Glutamatergic neuron (in vitro differentiated cells): ENCODE measurements at places on chromosomes 11 and 22. TPM values are rescaled to one million over a fixed set of nuclear protein-coding genes. Genes with fewer than 3 reads are reported as not detected.
A peak's percentile ranks its signal among the peaks of the same experiment; 100 is the strongest.

GRCh38 chr22:31942091-31942490, 2.2 kb upstream of the YWHAH start:
- DNase-seq = no peak
- no peak overlapping the region for H3K4me3 ChIP-seq
- peaks cover under 1% of the 10 kb centered on the region for H3K4me1 ChIP-seq
- peaks cover 5% of the 10 kb centered on the region for H3K27me3 ChIP-seq

GRCh38 chr11:24636291-24636629, 139.4 kb downstream of the LUZP2 start:
- H3K36me3 ChIP-seq = no peaks in the 10 kb centered on the region
- peaks cover 4% of the 10 kb centered on the region for H3K27me3 ChIP-seq
- no peak overlapping the region for H3K27ac ChIP-seq
- no peak overlapping the region for H3K4me3 ChIP-seq

Gene DRD4
- 2.9 TPM for total RNA-seq

GRCh38 chr22:36541831-36542411, 13.0 kb upstream of the EIF3D start:
- H3K36me3 ChIP-seq = no peaks in the 10 kb centered on the region
- DNase-seq = no peak
- peaks cover 3% of the 10 kb centered on the region for H3K27me3 ChIP-seq
- H3K4me3 ChIP-seq = no peak overlapping the region

DNA sequence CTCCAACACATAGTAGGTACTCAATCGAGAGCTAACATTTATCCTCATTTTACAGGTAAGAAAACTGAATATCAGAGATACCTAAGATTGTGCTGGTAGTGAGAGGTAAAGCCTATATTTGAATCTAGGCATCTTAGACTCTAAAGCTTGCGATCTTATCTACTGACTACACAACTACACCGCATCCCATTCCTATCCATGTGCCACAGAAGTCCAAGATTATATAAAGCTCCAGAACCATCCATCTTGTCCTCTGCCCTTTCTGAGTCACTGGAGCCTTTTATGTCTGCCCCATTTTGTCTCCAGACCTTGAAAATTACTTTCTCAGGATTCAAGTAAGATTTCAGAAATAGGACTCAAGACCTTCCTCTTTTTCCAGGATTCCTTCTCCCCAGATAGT, 84.4 kb downstream of the OR5AK2 start:
- no peak overlapping the region for H3K27ac ChIP-seq
- DNase-seq = no peak
- H3K36me3 ChIP-seq = no peaks in the 10 kb centered on the region
- no peak overlapping the region for H3K4me3 ChIP-seq
- no peaks in the 10 kb centered on the region for H3K4me1 ChIP-seq

Gene RAG2
- not detected for total RNA-seq

- DNase-seq = no peak
- H3K4me1 ChIP-seq = peaks cover 4% of the 10 kb centered on the region
- peak overlapping the region; percentile 64 for H3K27ac ChIP-seq
Observed at GRCh38 chr22:17250380-17251082, 31.3 kb upstream of the ADA2 start.

GRCh38 chr11:69601011-69601975, 39.7 kb upstream of the CCND1 start:
- no peaks in the 10 kb centered on the region for H3K36me3 ChIP-seq
- peaks cover 2% of the 10 kb centered on the region for H3K27me3 ChIP-seq
- no peak overlapping the region for H3K4me3 ChIP-seq
- H3K27ac ChIP-seq = no peak overlapping the region
- H3K4me1 ChIP-seq = peaks cover 14% of the 10 kb centered on the region

DNA sequence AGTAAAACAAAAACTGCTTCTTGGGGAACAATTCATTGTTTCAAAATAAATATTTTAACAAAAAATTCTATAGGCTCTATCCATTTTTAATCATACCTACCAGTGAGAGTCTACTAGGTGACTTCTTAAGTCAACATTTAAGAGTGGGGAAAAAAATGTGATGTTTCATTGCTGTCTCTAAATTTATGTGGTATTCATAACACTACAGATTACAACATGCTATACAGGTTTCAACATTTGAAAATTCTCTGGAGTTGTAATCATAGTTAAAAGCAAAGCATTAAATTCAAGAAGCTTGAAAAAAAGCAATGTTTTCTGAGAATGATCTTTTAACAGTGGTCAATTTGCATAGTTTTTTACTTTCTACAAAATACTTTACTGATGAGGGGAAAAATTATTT, 18.3 kb downstream of the SBF2 start:
- H3K27me3 ChIP-seq = no peaks in the 10 kb centered on the region
- H3K4me1 ChIP-seq = peaks cover 1% of the 10 kb centered on the region
- H3K27ac ChIP-seq = no peak overlapping the region
- no peak overlapping the region for H3K4me3 ChIP-seq
- no peak for DNase-seq
- H3K36me3 ChIP-seq = no peaks in the 10 kb centered on the region

- H3K27ac ChIP-seq = no peak overlapping the region
- DNase-seq = no peak
- H3K4me1 ChIP-seq = no peaks in the 10 kb centered on the region
- H3K4me3 ChIP-seq = no peak overlapping the region
- no peaks in the 10 kb centered on the region for H3K36me3 ChIP-seq
Observed at GRCh38 chr11:71169313-71169712, 83.1 kb downstream of the SHANK2 start.

DNA sequence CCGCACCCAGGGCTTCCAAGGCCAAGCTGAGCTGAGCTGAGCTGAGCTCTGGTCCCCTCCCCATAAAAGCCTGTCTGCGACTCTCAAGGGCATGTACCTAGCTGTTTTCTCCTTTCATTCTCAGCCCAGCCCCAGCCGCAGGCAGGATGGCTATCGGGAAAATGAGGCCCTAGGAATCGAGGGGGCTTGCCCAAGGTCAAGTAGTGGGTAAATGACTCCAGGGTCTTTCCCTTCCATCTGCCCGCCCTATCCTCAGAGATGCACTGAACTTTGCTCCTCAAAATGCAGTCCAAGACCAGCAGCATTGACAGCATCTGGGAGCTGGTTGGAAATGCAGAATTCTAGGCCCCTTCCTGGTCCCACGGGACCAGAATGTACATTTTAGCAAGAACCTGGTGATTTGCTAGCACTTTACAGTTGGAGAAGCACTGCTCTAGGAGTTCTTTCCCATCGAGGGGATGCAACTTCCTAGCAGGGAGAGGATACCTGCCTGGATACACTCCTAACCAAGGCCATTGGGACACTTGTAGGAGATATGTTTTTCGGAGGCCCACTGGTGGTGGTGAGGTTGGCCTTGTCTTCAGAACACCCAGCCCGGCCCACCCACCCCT, 43.2 kb upstream of the ACCSL start:
- no peak for DNase-seq
- H3K4me1 ChIP-seq = peaks cover 24% of the 10 kb centered on the region
- no peak overlapping the region for H3K4me3 ChIP-seq
- H3K27ac ChIP-seq = no peak overlapping the region
- H3K36me3 ChIP-seq = no peaks in the 10 kb centered on the region

DNA sequence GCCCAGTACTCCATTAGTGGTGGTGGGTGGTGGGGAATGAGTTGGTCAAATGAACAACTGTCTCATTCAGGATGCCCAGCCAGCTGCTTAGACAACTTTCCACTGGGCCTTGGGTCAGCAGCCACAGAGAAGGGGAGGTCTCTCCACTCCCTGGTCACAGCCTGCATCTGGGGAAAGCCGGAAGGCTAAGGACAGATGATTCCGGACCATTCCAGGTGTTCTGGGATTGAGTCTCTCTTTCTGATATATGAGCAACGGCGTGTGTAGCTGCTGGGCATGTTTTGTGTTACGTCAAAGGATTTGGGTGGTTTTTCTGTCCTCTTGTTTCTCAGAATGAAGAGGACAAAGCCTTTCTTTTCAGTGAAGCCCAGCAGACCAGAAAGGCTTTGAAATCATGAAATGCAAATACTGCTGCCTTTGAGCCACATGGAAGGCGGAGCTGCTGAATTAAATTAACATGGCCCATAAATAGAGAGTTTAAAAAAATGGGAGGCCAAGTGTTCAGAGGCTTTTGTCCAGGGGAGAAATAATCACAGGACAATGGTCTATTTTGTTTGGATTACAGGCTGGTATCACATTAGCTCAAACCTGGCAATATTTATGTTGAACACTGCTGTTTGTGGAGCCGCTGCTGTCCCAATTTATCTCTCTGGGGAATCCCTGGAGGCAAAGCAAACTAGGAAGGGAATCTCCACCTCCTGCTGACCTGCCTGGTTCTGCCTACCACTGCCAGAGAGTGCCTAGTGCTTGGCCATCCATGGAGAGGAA, 234.4 kb upstream of the E2F8 start:
- H3K27me3 ChIP-seq = no peaks in the 10 kb centered on the region
- H3K4me3 ChIP-seq = peak overlapping the region; percentile 34
- H3K4me1 ChIP-seq = peaks cover 14% of the 10 kb centered on the region

GRCh38 chr11:99676292-99676691, 655.5 kb downstream of the CNTN5 start:
- H3K36me3 ChIP-seq = no peaks in the 10 kb centered on the region
- DNase-seq = no peak
- no peak overlapping the region for H3K27ac ChIP-seq
- H3K4me1 ChIP-seq = no peaks in the 10 kb centered on the region
- H3K27me3 ChIP-seq = no peaks in the 10 kb centered on the region

DNA sequence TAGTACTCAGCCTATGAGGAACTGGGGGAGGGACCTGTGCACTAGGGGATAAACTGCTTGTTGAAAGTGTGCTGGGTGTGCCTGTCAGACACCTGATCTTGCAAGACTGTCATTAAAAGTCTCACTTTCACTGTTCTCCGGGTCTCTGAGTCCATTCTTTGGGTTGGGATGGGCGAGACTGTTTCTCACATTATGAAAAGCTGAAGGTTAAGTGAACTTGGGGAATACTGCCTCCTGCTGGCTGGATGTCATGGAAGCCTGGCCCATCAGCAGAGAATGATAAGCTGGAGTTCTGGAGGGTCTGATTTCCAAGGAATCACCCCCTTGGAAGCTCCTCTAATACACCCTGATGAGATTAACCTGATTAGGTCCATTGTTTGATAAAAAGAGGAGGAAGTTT, 9.0 kb upstream of the VPREB1 start:
- H3K27me3 ChIP-seq = peaks cover 22% of the 10 kb centered on the region
- no peak overlapping the region for H3K27ac ChIP-seq
- peak; percentile 39 for DNase-seq
- H3K36me3 ChIP-seq = no peaks in the 10 kb centered on the region
- no peak overlapping the region for H3K4me3 ChIP-seq
- H3K4me1 ChIP-seq = no peaks in the 10 kb centered on the region

Gene GPHA2
- total RNA-seq = not detected

DNA sequence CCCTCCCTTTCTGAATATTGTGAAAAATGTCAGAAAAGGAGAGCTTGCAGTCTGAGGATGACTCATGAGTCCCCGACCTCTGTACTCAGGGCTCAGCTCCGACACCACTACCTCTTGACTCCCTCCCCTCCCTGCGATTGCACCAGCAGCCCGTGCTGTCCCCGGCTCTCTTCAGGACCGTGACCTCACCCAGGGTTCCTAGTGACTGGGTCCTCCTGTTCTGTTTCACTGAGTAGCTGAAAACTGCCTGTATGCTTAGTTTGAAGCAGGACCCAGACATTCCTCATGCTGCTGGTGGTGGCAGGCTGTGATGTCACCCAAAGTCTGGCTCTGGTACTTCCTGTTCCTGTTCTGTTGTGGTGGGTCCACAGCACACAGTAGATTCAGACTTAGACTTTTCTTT, 11.7 kb downstream of the PHRF1 start:
- peaks cover 4% of the 10 kb centered on the region for H3K27me3 ChIP-seq
- no peaks in the 10 kb centered on the region for H3K4me1 ChIP-seq
- no peak overlapping the region for H3K27ac ChIP-seq

Gene TMPRSS13
- total RNA-seq = 0.32 TPM

DNA sequence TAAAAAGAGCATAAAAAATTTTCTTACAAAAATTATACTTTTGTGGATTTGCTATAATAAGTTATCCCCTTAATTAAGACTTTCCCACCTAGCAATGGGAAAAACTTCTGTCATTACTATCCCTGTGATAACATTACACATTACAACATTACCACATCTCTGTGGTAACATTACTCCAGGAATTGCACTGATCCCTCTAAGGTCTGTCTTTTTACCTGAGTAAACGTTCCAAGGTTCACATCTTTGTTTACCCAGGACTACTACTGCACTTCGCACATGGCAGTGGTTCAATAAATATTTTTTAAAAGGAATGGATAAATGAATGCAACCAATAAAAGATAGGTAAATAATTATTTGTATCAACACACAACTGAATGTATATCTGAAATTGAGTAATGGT, 92.4 kb upstream of the NOX4 start:
- H3K27ac ChIP-seq = no peak overlapping the region
- H3K36me3 ChIP-seq = no peaks in the 10 kb centered on the region
- no peaks in the 10 kb centered on the region for H3K4me1 ChIP-seq
- H3K4me3 ChIP-seq = no peak overlapping the region

DNA sequence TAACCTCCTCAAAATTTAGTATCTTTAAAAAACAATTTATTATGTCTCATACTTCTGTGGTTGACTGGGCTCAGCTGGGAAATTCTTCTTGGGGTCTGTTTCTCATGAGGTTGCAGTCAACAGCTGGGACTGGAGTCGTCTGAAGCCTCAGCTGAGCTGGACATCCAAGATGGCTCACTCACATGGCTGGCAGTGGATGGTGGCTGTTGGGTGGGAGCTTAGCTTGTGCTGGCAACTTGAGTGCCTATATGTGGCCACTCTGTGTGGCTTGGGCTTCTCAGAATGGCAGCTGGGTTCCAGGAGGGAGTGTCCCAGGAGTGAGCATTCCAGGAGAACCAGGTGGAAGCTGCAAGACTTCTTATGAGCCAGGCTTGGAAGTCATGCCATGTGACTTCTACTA, 13.2 kb downstream of the THY1 start:
- H3K36me3 ChIP-seq = no peaks in the 10 kb centered on the region
- no peaks in the 10 kb centered on the region for H3K27me3 ChIP-seq
- H3K4me1 ChIP-seq = no peaks in the 10 kb centered on the region
- H3K27ac ChIP-seq = no peak overlapping the region
- DNase-seq = no peak
- H3K4me3 ChIP-seq = no peak overlapping the region

GRCh38 chr11:86569109-86569508, 103.3 kb downstream of the ME3 start:
- H3K27me3 ChIP-seq = no peaks in the 10 kb centered on the region
- no peaks in the 10 kb centered on the region for H3K36me3 ChIP-seq
- H3K4me1 ChIP-seq = no peaks in the 10 kb centered on the region
- H3K4me3 ChIP-seq = no peak overlapping the region
- DNase-seq = no peak

DNA sequence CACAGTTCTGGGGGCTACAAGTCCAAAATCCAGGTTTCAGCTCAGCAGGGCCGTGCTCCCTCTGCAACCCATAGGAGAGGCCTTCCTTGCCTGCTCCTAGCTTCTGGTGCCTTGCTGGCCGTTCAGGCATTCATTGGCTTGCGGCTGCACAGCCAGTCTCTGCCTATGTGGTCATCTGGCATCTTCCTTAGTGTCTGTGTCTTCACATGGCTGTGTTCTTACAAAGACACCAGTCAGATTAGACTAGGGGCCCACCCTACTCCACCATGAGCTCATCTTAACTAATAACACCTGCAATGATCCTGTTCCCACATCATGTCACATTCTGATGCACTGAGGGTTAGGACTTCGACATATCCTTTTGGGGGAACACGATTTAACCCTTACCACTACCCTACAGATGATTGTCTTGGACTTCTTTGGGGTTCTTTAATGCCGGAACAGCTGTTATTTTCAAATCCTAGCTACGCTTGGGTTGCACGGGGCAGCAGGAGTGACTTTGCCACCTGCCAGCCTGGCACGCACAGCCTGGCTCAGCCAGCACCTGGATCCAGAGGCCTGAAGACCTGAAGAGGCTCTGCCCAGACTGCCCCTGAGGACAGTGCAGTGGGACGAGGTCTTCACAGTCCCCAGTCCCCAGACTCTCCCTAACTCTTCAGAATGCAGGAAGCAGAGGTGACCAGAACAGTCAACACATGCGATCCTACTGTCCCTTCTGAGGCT, 7.7 kb upstream of the NEAT1 start:
- peaks cover 1% of the 10 kb centered on the region for H3K27me3 ChIP-seq
- no peak overlapping the region for H3K4me3 ChIP-seq
